Left lung (tissue), 14 donors: ENCODE measurements at places on chromosomes 2 and 18.

GRCh38 chr2:143732076-143732475 lies 602.9 kb downstream of the ARHGAP15 start:
- DNase-seq = no peak

GRCh38 chr2:182522405-182522896 lies 95.6 kb upstream of the PDE1A start:
- DNase-seq = no peak

- no peak for DNase-seq
Observed at GRCh38 chr2:235537587-235537986, 43.7 kb downstream of the AGAP1 start.

- DNase-seq = no peak
Observed at GRCh38 chr18:13520306-13520705, 206.1 kb downstream of the FAM210A start.

DNA sequence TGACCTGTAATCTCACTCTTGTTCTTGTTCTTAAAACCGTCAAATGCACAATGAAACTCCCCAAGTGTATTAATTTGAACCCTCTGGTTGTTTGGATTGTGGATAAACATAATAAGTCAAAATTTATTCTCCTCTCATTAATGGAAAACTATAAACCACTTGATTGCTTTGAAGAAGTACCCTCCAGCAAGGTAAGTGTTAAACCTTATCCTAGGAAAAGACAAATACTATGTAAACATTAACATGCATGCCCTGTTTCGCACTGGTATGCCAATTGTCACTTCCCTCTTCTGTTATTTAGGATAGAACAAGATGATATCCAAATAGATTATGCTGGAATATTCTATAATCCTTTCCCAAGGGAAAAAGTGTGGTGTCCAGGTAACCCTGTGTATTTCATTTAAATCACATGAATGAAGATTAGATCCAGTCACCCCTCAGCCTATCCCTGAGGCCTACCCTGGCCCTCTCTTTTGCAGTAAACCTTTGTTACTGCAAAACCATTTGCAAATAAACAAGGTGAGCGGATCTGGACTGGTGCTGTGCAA lies 1.3 kb downstream of the ADI1 start:
- no peak for DNase-seq

- DNase-seq = no peak
Observed at GRCh38 chr18:5393779-5394178, 98.3 kb upstream of the ZBTB14 start.

DNA sequence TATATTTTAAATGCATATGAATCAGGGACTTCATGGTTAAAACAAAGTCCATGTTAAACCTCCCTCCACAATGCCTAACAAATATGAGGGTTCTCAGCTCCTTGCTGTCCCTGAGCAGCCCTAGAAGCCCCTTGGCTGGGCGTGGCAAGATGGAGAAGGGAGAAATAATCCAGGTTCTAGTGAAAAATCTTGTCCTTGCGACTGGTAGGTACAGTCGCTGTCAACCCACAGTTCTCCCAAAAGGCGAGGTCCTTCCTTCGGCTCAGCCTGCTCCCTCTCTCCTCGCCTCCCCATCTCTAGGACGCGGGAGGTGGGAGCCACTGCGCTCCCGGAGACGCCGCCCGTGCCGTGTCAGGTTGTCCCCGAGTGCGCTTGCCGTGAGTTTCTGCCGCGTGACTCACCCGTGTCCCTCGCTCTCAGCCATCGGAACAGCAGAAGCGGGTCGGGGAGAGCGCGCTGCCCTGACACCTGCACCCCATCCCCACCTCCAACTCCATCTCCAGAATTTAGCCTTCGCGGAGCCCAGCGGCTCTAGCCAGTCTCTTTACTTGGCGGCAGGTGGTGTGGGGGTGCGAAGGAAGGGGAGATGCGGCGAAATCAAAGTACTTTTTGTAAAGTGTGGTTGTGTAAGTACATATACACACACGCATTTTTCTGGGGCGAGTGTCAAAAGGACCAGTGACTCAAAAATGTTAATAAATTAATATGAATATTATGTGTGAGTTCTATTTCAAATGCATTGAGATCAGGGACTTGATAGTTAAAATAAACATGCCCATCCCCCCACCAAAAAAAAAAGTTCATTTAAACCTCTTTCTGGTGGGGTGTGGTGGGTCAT lies 65.1 kb upstream of the TMEM17 start:
- peak; percentile 83 for DNase-seq

DNA sequence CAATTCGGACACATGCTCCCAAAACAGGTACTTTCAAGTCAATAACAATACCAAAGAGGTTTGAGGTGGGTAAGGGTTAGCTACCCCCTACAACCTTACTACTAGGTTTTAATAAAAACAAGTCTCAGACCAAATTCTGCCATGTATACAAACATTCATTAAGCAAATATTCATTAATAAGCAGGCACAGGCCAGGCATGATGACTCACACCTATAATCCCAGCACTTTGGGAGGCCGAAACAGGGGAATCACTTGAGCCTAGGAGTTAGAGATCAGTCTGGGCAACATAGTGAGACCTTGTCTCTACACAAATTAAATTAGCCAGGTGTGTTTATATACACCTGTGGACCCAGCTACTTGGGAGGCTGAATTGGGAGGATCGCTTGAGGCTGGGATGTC lies 11.7 kb upstream of the ELAC1 start:
- DNase-seq = no peak

- no peak for DNase-seq
Observed at GRCh38 chr18:28974504-28974903, 797.6 kb upstream of the CDH2 start.

DNA sequence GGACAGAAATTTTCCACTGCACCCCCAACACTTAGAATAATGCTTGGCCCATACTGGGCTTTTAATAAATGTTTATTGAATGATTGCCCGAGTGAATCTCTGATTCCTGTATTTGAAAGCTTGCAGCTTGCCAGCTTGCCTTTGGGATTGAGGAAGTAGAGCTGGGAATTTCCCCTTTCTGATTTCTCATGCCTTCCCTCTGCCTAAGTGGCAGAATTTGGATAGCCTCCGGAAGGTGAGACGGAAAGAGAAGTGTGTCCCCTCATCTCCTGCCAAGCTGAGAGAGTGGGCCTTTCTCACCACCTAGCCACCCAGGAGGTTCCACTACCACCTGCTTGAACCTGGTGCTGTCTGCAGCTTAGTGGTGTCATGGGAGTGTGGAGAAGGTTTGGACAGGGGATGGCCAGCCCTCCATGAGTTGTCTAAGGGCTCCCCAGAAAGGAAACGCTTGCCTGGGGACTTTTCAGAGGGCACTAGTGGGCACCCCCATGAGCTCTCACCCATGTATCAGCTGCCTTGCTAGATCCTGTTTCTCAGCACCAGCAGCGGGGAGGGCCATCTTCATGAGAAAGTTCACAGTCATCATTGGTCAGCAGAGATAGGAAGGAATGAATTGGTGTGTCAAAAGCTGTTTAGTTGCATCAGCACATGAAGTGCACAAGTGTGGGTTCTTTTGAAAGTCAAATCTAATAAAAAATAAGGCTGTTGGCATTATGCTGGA lies 8.6 kb upstream of the NCOA1 start:
- DNase-seq = no peak

DNA sequence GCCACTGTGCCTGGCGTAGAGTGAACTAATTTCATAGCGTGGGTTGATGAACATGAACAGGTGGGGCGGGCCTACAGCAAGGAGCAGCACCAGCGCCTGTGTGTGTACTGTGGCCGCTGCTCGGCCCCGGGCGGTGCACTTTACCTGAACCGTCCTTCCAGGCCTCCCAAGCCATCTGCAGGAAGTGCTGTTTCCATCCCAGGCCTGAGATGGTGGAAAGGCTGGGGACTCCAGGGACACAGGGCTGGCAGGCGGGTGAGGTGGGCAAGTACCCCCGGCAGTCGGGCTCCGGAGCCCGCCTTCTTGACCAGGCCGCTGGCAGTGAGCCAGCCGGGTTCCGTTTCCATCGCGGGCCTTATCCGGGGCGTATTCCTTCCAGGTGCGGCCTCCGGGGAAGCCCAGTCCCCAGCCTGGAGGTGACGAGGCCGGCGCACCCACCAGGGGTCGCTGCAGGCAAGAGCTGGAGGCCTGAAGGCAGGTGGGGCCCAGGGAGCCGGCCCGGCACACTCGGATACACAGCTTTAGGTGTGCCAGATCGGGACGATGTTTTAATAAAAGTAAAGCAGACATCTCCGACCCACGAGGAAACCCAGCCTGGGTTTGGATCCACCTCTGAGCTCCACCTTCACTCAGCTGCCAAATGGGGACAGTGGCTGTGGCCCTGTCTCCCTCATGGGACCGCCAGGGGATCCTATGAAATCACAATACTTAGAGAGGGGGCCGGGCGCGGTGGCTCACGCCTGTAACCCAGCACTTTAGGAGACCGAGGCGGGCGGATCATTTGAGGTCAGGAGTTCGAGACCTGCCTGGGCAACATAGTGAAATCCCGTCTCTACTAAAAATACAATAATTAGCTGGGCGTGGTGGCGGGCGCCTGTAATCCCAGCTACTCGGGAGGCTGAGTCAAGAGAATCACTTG lies 22.7 kb upstream of the PDIA6 start:
- DNase-seq = peak; percentile 62

DNA sequence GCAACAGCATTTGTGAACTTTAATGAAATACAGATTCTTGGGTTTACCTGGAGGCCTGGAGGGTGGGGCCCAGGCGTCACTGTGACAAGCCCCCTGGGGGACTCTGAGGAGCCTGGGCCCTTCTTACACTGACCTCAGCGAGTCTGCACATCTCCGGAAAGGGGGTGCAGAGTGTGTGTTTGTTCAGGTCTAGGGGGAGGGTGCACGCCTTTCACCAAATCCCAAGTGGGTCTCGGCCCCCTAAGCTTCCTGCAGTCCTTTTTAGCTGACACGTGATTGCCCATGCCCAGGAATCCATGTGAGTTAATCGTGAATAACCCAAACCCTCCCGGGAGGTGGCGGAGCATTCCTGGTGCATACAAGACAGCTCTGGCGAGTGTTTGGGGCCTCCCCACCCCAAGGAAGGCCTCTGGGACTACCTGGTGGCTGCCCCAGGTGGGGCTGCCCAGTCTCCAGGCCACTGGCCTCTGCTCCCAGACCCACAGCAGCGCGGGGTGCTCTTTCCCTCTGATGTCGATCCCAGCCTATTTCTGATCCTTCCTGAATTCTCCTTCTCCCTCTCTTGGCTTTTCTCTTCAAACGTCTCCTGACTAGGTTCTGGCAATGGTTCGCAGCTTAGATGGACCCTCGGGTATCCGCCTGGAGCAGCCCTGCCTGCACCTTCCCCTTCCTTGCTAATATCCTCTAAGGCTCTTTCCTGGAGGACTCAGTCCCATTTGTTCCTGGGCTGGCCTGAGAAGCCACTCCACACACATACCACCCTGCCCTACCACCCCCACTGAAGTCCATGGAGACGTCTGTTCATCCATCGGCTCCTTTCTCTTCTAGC lies 10.0 kb downstream of the NGEF start:
- DNase-seq = no peak

DNA sequence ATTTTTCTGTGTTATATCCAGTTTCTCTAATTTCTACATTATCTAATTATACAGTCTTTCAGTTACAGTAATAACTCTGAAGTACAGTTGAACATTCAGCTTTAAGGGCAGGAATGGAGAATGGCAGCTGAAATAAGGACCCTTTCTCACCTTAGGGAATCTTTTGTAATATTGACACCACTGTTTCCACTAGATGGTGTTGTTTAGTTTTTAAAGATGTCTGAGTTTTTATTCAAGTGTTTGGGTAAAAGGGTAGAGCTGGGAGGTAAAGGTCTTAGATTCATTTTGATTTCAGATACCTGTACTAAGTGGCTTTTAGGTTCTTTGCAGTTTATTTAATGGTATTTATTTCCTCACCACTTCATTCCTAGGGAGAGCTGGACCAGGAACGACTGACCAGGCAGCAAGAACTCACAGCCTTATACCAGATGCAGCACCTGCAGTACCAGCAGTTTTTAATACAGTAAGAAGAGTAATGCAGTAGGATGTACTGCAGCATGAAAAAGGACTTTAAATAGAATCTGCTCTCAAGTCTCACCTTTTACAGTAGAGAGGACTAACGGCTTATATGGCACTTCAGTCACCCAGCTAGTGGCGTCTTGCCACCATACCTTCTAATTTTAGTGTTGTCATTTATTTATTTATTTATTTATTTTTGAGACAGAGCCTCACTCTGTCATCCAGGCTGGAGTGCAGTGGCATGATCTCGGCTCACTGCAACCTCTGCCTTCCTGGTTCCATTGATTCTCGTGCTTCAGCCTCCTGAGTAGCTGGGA lies 33.2 kb upstream of the KCNJ13 start:
- DNase-seq = no peak

GRCh38 chr2:118386641-118387302 lies 298.5 kb downstream of the INSIG2 start:
- no peak for DNase-seq

- DNase-seq = no peak
Observed at GRCh38 chr2:70118798-70119454, 31.6 kb downstream of the PCBP1 start.

DNA sequence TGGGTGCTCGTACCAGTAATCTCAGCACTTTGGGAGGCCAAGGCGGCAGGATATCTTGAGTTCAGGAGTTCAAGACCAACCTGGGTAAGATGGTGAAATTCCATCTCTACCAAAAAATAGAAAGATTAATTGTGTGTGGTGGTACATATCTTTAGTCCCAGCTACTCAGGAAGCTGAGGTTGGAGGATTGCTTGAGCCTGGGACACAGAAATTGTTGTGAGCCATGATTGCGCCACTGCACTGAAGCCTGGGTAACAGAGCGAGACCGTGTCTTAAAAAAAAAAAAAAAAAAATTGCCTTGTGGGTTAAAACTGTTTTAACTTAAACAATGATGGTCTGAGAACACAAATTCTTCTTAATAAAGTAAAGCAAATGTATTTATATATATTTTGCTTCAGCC lies 49.6 kb downstream of the ATP9B start:
- DNase-seq = no peak

- DNase-seq = no peak
Observed at GRCh38 chr18:32920796-32921787, 148.3 kb upstream of the KLHL14 start.

GRCh38 chr2:152648336-152648735 lies 68.9 kb downstream of the PRPF40A start:
- no peak for DNase-seq

GRCh38 chr18:48228301-48228715 lies 180.9 kb downstream of the ZBTB7C start:
- no peak for DNase-seq

DNA sequence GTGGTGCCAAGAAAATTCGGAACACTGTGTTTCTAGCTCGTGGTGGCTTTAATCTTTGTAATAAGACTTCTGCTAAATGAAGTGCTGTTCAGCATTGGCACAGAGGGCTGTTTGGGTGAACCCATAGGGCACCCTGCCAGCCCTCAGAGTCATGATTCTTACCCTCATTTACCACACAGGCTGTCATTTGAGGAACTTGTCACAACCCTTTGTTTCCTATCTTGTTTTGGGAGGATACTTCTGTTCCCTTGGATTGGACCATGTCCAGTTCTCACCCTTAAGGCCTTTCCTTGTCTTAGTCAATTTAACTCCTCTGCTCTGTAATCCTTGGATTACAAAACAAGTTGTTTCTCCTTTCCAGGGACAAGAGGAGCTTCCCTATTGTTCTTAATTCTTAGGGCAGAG lies 225.7 kb downstream of the MTX2 start:
- DNase-seq = peak; percentile 38
